GM19239 (cell line): ENCODE measurements at places on chromosomes 11 and 22.

DNA sequence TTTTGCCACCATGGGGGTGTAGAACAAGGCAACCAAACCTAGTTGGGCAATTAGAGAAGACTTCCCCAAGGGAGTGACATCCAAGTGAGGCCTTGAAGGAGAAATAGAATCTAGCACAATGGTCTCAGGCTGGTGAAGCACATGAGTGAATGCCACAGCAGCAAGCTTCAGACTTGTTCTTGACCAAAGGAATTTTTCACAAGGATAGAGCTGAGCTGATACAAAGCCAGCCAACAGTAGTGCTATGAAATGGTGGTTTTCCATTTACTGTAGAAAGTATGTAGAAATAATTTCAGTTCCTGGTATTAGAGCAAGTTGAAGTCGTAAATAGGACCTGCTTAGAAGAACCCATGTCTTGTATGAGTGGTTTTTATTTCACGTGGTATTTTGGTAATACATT is 148.3 kb upstream of the RASSF10 start:
- no peak for DNase-seq

DNA sequence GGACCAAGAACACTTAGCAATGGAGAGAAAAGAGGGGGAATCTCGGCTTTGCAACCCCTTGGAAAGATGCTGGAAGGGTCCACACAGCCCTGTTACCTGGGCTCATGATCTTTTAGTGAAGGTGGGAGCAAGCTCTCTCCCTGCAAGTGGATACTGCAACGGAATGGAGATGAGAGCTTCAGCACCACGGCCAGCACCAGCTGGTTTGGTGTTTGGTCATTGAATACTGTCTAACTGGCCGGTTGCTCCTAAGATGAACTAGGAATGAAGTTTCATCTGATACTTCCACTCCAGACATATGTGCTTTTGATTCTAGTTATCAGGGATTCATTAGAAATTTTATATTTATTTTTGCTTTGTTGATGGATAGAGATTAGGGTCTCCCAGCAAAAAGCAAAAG is 16.3 kb downstream of the HTR3A start:
- no peak for DNase-seq

DNA sequence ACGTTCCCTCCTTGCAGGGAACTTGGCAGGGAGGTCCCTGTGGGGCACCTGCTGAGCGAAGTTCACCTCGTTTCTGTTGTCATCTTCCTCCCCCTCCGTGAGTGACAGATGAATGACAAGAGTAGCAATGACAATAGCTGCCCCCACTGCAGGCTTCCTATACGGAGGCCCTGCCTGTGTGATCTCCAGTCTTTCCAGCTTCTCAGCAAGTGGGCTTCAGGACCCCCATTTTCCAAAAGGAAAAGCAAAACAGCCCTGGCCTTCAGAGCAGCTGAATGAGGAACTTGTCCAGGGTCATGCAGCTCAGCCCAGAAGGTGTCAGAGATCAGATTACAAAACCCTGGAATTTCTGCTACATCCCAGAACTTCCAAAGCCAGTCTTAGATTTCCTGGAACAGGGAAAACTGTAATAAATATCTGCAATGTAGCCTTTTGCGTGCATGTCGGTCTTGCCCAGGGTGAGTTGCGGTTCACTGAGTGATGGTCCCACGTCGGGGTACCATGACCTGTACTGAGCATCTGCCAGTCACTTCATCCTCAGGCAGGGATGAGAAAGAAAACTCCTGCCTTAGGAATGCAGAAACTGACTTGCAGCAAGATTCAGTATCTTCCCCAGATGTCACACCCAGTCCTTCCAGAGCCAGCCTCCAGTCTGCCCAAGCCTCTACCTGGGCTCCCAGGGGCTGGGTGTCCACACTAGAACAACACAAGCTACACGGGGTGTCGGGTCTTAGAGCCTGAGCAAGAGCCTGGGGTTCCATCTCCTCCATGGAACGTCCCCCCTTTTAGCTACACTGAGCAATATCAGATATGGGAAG is 1457.0 kb downstream of the BRD1 start:
- DNase-seq, result no peak

- DNase-seq, result no peak
Measured at GRCh38 chr11:19873730-19874129, 161.1 kb downstream of the NAV2 start.

- DNase-seq, result no peak
Measured at GRCh38 chr11:111105566-111105965, 140.0 kb upstream of the POU2AF2 start.

- no peak for DNase-seq
Measured at GRCh38 chr22:44365191-44365590, 52.4 kb upstream of the SHISAL1 start.

GRCh38 chr11:96293109-96293508 is 49.9 kb downstream of the MAML2 start:
- DNase-seq, result no peak

DNA sequence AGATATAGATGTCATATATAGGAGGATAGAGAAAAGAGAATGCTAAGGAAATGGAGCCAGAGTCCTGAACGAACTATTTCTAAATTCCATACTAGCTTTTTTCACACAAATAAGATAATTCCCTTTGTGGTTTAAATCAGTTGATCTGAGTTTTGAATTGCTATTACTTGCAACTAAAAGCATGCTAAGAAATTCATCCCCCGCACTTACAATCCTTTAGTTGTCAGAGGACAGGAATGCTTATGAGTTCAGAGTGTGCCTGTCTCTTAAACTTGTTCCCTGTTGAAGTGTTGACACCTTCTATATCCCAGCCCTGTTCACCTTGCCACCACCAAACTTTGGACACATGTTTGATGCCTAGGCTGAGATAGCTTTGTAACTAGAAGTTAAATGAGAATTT is 406.2 kb downstream of the METTL15 start:
- no peak for DNase-seq

DNA sequence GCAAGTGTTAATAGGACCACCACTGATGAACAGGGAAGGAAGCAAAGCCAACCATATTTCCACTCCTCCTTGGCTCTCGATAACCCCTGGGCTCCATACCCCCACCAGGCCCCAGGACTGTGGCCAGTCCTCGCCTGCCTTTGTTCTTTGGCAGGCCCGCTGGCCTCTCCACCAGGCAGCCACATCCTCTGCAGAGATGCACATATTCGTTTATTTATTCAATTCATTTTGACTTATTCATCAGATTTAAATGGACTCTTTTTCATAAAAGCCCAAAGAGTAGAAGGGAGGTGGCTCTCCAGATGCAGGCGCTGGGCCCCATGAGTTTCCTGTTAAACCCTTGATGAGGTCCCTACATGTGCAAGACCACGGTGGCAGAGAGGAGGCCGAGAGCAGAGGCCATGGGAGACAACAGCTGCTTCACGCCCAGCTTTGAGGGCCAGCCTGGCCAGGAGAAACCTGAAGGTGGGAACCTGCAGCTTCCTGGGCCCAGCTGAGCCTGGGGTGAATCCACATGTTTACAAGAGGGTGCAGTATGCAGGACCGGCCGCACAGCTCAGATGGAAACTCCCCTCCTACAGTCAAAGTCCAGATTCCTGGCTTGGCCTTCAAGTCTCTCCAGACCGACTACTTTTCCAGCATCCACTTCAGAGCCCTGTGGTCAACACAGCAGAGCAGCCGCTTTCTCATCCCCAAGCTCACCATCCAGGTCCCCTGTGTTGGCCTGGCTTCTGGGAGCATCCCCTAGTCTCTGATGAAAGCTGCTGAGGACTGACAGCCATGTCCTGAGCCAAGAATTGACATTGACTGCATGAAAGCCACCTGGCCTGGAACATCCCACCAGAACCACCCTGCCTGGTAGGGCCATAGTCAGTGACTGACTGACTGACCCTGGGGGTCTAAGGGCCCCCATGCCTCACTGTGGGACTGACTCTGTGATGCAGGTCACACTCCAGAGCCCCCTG is 39.7 kb upstream of the CCND1 start:
- DNase-seq, result no peak

- no peak for DNase-seq
Measured at GRCh38 chr22:17012267-17012666, 4.2 kb upstream of the GAB4 start.

- DNase-seq, result no peak
Measured at GRCh38 chr11:96203567-96204365, 139.2 kb downstream of the MAML2 start.

DNA sequence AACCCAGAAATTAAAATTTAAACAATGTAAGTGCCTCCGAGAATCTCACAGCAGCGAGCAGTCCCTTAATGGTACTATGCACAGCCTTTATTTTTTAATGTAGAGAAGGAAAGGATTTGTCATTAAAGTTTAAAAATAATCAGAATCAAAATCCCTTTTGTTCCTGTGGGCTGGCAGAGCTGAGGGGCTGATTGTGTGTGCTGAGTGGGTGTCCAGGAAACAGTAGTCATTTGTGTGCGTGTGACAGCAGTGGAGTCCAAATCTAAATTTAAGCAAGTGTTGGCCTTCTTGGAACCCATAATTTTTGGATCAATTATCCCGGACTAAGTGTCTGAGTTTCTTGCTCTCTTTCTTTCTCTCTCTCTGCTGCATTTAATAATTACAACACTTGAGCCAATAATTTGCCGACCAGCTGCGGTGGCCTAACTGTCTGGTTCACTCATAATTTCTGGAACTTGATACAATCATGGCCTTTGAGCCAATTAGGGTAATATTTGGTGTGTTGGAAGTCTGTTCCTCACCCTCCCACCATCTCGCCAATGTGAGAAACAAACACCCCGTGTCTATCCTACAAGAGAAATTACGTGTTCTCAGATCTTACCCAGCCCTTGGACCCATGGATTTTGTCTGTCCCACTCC is 528.0 kb downstream of the SOX6 start:
- no peak for DNase-seq

DNA sequence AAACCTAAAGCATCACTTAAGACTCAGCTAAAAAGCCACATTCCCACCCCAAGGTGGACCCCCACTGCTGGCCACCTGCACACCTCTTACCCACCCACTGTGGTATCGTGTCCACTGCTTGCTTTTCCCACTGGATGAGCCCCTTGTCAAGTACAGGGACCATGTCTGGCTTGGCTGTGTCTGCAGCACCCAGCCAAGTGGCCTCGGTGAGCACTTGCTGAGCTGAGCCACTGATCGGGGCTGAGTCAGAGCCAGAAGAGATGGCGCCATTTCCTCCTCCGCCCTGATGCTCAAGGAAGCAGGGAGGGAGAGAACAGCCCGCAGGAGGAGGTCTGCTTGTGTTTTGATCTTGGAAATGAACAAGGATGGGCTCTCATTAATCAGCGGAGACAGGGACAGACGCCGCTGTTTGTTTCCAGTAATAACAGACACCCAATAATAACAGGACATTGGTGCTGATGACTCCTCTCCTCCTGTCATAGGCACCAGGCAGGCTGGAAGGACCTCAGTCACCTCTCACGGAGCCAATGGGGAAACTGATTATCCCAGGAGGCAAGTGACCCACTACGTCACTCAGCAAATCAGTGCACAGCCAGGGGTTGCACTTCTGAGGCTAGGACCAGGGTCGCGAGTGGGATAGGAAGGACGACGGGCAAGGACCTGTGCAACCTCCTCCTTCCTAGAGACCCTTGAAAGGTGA is 85.2 kb upstream of the RTL6 start:
- no peak for DNase-seq

GRCh38 chr22:37650463-37651136 is 7.9 kb upstream of the PDXP start:
- DNase-seq, result no peak

- no peak for DNase-seq
Measured at GRCh38 chr22:40040927-40041326, 46.2 kb downstream of the FAM83F start.

DNA sequence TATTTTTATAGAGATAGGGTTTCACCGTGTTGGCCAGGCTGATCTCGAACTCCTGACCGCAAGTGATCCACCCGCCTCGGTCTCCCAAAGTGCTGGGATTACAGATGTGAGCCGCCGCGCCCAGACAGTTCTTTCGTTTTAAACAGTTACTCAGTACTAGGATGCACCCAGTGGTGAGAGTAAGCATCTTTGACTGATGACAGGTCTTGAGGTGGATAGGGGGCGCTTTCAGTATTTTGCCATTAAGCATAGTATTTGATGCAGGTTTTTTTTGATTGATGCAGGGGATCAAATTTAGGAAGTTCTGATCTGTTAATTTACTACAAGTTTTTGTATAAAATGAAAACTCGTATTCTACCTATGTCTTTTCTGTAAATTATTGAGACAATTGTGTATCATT is 13.2 kb upstream of the TRIM34 start:
- DNase-seq, result no peak

DNA sequence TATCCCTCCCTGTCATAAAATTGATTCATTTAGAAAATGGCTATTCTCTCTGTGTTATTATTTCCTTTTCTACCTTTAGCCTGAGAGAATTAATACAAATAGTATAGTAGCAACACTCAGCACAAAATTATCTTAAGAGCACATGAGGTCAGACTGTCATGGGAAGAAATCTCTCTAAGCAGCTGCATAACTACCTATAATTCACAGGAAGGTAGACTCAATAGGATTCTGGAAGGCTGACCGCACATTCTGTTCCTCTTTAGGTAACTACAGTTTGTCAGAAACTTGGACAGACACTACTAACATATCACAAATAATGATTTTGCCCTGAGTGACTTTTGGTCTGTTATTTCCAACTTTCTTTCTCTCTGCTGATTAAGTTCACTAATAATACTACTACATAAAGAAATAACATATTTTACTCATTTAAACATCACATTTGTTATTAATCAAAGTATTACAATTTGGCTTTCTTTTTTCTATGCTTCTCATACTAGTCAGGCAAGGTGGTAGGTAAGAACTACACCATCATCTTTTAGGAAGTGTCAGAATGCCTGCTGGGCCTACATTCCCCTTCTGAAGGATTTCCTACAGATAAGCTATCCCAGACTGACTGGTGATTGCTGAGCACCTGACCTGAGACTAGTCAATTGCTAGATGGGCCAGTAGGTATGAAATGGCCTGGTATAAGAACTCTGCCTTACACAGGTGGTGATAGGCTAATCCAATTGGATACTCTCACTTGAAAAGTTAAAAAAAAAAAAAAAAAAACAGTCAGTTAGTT is 325.1 kb downstream of the DLG2 start:
- DNase-seq, result no peak

- DNase-seq, result no peak
Measured at GRCh38 chr11:111206472-111206871, 39.1 kb upstream of the POU2AF2 start.

- peak; percentile 87 for DNase-seq
Measured at GRCh38 chr22:42269432-42270175, 849 bp downstream of the TCF20 start.

DNA sequence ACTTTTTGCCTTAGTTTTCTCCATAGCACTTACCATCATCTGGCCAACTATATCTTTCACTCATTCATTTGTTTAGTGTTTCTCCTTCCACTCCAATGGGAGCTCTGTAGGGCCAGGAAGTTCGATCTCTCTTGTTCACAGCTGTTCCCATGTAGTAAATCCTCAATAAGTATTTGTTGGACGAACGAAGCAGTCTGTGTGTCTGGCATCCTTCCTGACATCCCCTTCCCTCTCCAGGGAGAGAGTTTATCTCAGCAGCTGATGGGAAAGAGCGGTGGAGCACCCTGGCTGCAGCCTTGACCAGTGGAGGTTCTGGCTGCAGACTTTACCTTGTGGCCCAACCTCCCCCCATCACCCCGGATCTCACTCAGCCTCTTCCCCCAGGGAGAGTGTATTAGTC is 141.7 kb downstream of the CHST1 start:
- no peak for DNase-seq

GRCh38 chr11:37500425-37500824 is 902.4 kb upstream of the RAG2 start:
- DNase-seq, result no peak

GRCh38 chr22:41656556-41656955 is 32.1 kb downstream of the SNU13 start:
- no peak for DNase-seq

- no peak for DNase-seq
Measured at GRCh38 chr22:37243402-37244113, 511 bp downstream of the RAC2 start.

GRCh38 chr11:70538641-70539359 is 140.5 kb downstream of the CTTN start:
- no peak for DNase-seq
